ENCODE measurements at places on chromosomes 3 and 15. TPM values are rescaled to one million over a fixed set of nuclear protein-coding genes. Genes with fewer than 3 reads are reported as not detected.

- no peak for DNase-seq
These were observed 169.0 kb upstream of the SLC24A5 start for GRCh38 chr15:47951781-47952180.

Gene GPR62
- not detected for total RNA-seq

DNA sequence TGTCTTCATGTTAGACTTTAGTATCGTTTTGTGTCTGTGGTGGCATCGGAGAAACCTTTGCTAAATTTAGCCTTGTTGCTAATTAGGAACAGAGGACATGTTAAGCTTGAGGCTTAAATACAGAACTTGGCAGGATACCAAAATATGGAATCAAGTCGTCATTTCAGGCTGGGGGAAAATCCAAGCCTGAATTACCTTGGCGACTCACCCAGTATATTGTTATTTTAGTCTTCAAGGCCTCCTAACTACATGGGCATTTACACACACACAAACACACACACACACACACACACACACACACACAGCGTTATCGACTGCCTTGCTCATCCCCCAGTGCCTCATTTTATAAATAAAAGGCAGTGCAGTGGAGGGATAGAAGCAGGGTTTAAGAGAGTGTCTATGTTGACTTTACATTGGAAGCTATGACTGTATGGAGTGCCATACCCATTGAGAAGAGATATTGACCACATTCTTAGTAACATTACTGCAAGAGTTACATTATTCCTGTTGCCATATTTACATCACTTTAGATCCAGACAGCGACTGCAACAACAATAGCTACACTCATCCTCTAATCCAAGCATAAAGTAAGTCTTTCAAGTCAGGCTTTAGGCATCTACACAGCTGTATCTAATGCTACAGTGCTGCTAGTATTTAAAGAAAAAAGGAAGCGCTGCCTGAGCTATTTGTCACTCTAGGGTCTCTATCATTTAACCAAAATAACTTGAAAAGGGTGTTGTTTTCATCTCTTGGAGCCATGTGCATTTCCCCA is 210.8 kb upstream of the SEMA6D start:
- no peak for DNase-seq

- no peak for DNase-seq
These were observed 116.9 kb downstream of the EPHA6 start for GRCh38 chr3:96931119-96931862.

GRCh38 chr3:188230962-188231361 is 77.0 kb downstream of the LPP start:
- DNase-seq, result no peak

Gene RTP3
- not detected for total RNA-seq

Gene RAD54L2
- total RNA-seq, result 24.9 TPM

GRCh38 chr3:192577271-192577670 is 150.1 kb downstream of the FGF12 start:
- no peak for DNase-seq

- DNase-seq, result no peak
These were observed at the start of gene SLC6A11 for GRCh38 chr3:10816019-10816862. TSS of gene SLC6A11 (plus strand) at chr3:10816228. CDS start at chr3:10816266, 38 bp downstream.

DNA sequence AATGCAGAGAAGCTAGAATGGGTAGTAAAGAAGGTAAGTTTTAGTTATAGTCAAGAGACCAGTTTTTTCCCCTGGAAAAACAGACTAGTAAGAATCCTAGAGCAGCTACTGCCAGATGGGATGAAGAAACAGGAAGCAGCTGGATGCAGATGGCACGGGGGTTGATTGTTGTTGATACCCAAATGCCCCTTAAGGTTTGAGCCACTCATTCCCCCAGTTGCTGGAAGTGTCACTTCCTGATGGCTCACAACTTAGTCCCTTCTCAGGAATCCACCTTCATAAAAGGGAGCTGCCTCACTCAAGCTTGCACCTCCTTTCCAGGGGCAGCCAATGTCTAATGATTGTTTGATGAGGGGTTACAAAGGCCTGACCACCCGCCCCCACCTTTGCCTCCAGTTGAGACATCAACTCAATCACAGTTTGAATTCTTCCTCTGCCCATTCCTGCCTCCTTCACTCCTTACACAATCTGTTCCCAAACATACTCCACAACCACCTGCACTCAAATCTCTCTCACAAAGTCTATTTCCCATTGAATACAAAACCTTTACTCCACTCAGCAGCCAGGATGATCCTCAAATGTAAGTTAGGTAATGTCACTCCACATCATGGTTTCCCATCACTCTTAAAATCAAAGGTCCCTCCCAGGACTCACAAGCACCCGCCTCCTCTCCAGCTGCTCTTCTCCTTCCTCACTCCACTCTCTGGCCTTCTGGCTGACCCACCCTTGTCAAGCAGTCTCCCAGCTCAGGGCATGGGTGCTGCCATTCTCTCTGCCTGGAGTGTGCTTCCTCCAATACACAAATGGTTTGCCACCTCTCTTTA is 450.1 kb upstream of the THBS1 start:
- no peak for DNase-seq

GRCh38 chr15:40407330-40407990 is 1.9 kb downstream of the IVD start:
- no peak for DNase-seq

GRCh38 chr15:29064290-29064689 is 178.5 kb downstream of the APBA2 start:
- no peak for DNase-seq

- DNase-seq, result no peak
These were observed 127.8 kb upstream of the LRRFIP2 start for GRCh38 chr3:37301980-37302708.

DNA sequence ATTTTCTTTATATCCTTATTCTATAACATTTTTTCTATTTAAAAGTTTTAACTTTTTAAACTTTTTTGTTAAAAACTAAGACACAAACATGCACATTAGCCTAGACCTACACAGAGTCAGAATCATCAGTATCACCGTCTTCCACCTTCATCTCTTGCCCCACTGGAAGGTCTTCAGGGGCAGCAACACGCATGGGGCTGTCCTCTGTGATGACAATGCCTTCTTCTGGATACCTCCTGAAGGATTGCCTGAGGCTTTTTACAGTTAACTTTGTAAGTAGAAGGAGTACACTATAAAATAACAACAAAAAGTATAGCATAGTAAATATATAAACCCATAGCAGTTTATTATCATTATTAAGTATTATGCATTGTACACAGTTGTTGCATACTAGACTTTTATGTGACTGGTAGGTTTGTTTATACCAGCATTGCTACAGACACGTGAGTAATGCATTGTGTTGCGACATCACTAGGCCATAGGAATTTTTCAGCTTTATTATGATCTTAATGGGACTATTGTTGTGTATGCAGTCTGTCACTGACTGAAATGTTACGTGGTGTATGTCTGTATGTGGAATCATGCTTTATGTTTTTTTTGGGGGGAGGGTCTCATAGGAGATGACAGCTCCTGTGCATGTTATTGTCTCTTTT is 18.2 kb downstream of the ATP1B3 start:
- DNase-seq, result no peak

DNA sequence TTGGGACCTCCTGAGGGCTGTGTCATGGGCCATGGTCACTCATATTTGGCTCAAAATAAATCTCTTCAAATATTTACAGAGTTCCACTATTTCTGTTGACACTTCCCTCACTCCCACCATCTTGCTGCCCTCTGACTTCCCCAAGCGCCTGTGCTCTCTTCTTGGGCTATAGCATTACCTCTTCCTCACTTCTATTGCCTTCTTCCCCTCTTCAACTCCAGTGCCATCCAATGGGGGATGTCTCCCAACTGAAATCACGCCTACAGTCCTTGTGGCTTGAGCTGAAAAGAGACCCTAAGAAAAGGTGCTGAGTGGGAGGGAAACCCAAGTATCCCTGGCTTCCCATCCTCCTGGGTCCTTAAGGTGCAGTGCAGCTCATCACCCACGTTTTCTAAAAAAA is 21.8 kb downstream of the UMPS start:
- no peak for DNase-seq
